ENCODE measurements at places on chromosomes 12 and 14. TPM values are rescaled to one million over a fixed set of nuclear protein-coding genes. Genes with fewer than 3 reads are reported as not detected.

OAS2 gene
- 21.2 TPM for total RNA-seq

DNA sequence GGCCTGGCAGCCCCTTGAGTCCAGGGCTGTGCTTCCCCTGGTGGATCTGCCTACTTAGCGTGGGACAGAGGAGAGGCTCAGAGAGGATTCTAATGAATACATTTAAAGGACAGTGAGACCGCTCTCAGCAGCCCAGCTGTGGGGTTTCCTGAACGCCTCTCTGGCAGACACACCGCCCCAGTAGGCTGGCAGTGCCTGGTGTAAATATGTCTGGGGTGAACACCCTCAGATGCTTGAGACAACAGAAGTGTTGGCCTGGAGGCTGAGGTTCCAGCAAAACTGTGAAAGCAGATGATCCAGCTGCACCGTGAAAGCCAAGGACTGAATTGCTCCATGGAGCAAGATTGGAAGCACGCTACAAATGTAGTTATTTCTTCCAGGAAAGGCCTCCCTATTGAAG, 55.1 kb downstream of the LRRC74A start:
- no peak overlapping the region for H3K27ac ChIP-seq
- no peaks in the 10 kb centered on the region for H3K36me3 ChIP-seq
- DNase-seq = no peak

- H3K4me1 ChIP-seq = no peaks in the 10 kb centered on the region
- H3K4me3 ChIP-seq = no peak overlapping the region
- H3K36me3 ChIP-seq = no peaks in the 10 kb centered on the region
- no peaks in the 10 kb centered on the region for H3K27me3 ChIP-seq
- no peak for DNase-seq
Observed at GRCh38 chr12:74747305-74747704, 209.7 kb downstream of the ATXN7L3B start.

GRCh38 chr12:95790033-95790916, at the start of gene NTN4:
Gene NTN4, minus strand, starts transcription at chr12:95790764. Its CDS starts 455 bp downstream, at chr12:95790309.
- H3K4me1 ChIP-seq = peaks cover 33% of the 10 kb centered on the region
- no peaks in the 10 kb centered on the region for H3K36me3 ChIP-seq
- H3K4me3 ChIP-seq = peak within 1 kb of the TSS; percentile 88
- H3K27me3 ChIP-seq = no peaks in the 10 kb centered on the region

KRT2 gene
- total RNA-seq = not detected

RDH16 gene
- total RNA-seq = 0.54 TPM

DNA sequence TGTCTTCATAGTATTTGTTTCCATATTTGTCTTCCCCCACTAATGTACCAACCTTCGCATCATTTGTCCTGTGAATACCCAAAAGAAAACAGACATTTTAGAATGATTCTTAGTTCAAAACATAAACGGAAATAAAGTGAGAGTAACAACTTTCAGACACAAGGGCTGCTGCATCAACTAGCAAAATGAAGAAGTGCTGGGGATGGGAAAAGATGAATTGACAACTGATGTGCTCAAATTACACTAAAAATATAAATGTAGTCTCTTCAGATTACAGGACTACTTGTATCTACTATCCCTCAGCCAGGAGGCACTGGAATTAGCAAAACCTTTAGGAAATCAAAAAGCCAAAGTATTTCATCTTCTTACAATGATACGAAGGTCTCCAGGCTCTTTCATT, 743 bp downstream of the NDUFA12 start:
- H3K27ac ChIP-seq = no peak overlapping the region
- peaks cover 3% of the 10 kb centered on the region for H3K4me1 ChIP-seq
- no peak for DNase-seq
- H3K36me3 ChIP-seq = no peaks in the 10 kb centered on the region

DNA sequence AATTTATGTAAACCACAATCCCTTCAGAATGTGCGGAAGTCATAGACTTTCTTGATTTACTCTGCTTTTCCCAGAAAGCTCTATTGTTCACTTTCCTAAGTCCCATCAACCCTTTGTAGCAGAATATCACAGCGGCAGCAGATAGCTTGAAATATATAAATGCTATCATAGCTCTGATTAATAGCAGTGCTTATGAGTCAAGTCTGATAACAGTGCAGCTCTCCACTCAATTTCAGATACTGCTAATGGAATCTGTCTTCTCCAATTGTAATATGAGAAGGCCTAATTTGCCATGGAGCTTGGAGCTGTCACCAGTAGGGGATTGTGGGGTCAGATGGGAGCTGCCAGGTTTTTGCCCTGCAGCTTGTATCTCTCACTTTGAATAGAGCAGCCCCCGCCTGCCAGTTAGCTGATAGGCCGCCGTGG, 10.9 kb downstream of the TMEM260 start:
- no peaks in the 10 kb centered on the region for H3K27me3 ChIP-seq
- no peak overlapping the region for H3K4me3 ChIP-seq
- no peak overlapping the region for H3K27ac ChIP-seq
- peaks cover 2% of the 10 kb centered on the region for H3K36me3 ChIP-seq
- no peaks in the 10 kb centered on the region for H3K4me1 ChIP-seq

- peaks cover 4% of the 10 kb centered on the region for H3K4me1 ChIP-seq
- H3K27me3 ChIP-seq = no peaks in the 10 kb centered on the region
- DNase-seq = peak; percentile 63
- H3K4me3 ChIP-seq = peak within 1 kb of the TSS; percentile 100
- H3K27ac ChIP-seq = no peak within 1 kb of the TSS
Observed at GRCh38 chr12:101280006-101280505, at the start of gene UTP20. Gene UTP20, plus strand, starts transcription at chr12:101280105. Its CDS starts 178 bp downstream, at chr12:101280283.

DNA sequence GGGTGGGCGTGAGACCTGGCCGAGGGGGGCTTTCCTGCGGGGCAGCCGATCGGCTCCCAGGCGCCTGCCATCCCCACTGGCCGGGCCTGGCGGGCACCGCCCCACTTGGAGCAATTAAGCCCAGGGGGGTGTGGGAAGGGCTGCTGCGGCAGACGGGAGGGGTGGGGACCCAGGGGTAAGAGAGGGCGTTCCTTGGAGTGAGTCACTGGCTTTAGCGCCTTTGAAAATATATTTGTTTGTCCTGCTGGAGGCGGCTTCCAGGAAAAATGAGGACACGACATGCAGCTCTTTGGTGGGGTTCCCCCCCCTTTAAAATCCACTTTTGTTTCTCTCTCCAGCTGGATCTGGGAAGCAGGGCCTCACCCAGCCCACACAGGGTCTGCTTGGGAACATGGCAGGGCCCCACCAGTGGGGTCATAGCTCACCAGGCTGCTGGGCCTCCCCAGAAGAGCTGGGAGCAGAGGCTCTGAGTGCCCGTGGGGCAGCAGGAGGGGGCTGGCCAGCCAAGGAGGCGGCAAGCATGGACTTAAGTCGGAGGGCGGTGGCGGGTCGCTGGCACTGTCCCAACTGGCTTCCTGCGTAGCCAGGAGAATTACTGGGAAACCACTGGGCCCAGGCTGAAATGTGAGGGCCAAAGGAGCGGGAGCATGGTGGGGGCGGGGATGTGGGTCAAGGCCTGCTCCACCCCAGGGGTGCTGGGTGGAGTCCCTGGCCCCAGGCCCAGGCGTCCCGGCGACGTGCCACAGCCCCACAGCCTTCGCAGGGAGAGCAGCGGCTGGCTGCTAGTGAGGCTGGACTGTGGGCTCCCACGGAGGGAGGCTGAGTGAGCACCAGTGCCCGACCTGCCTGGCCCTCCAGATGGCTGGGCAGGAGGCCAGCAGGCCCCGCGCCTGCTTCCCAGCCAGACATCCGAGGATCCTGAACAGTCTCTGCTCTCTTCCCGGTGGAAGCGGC, 128.0 kb downstream of the RFLNA start:
- peak overlapping the region; percentile 61 for H3K4me3 ChIP-seq
- DNase-seq = peak; percentile 87
- H3K4me1 ChIP-seq = peaks cover 67% of the 10 kb centered on the region

DNA sequence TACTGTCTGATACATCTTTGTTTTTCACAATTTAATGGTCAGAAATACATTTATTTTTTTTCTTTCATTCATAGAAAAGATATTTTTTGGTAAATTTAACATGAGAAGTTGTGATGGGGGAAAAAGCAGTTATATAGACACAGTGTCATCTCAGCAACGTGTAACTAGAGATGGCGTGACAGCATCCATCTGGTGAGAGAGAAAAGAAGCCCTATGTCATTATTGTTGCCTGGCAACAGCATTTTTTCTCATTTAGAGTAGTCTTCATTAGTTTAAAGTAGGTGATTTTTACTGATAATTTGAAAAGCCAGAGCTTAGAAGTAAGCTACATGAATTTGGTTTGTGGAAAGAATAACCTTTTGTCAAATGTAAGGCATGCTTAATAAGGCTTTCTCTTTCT, 128.6 kb downstream of the ACSS3 start:
- no peaks in the 10 kb centered on the region for H3K4me1 ChIP-seq
- no peak overlapping the region for H3K27ac ChIP-seq
- no peak overlapping the region for H3K4me3 ChIP-seq
- DNase-seq = no peak

- no peaks in the 10 kb centered on the region for H3K4me1 ChIP-seq
- no peak overlapping the region for H3K27ac ChIP-seq
- H3K4me3 ChIP-seq = no peak overlapping the region
- DNase-seq = no peak
Observed at GRCh38 chr14:78007160-78007559, 163.0 kb upstream of the NRXN3 start.

DNA sequence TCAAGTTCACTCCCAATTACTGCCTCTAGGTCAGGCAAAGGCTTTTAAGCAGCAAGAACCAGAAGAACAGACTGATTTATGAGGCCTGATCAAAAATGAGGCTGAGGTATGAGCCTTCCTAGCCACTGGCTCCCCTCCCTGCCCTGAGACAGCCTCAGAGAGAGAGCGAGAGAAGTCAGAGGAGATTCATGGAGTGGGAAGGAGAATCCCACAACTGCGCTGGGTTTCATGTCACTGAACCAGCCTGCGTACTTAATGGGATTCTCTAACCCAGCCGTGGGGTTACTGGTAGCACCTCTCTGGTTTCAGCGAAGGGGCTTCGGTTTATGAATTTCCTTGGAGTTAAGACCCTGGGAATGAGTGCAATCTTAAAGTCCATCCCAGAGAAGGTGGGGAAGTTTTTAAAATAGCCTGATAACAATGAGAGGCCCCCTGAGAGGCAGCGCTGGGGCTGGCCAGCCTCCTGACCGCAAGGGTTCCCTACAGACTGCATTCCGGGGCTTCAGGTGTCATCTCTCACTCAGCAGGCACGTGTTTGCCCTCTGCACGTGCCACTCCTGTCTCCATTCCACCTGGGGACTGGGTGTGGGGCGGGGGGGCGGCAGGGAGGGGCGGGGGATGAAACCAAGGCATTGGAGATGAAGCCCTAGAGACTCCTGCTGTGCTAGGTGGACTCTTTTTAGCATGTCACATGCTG, 6.1 kb upstream of the GPRC5A start:
- no peak overlapping the region for H3K27ac ChIP-seq
- DNase-seq = no peak
- no peak overlapping the region for H3K4me3 ChIP-seq
- peaks cover 8% of the 10 kb centered on the region for H3K4me1 ChIP-seq
- no peaks in the 10 kb centered on the region for H3K36me3 ChIP-seq

DNA sequence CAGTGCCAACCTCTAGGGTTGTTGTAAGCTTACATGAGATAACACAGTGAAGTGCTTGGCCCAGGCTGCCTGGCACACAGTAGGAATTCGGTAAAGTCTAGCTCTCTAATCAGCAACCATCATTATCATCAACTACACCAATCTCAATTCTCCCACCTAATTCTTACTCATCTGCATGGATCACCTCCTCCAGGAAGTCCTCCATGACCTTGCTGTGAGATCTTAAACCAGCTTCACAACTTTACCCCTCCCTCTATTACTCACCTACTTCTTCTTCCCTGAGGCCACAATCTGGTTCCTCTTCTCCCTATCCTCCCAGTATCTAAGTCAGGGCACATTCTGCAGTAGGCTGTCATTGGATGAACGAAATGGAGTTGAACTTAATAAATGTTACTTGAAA, 67.3 kb downstream of the GSC start:
- H3K4me3 ChIP-seq = no peak overlapping the region
- no peaks in the 10 kb centered on the region for H3K4me1 ChIP-seq
- no peaks in the 10 kb centered on the region for H3K36me3 ChIP-seq
- no peak for DNase-seq
- no peak overlapping the region for H3K27ac ChIP-seq

DNA sequence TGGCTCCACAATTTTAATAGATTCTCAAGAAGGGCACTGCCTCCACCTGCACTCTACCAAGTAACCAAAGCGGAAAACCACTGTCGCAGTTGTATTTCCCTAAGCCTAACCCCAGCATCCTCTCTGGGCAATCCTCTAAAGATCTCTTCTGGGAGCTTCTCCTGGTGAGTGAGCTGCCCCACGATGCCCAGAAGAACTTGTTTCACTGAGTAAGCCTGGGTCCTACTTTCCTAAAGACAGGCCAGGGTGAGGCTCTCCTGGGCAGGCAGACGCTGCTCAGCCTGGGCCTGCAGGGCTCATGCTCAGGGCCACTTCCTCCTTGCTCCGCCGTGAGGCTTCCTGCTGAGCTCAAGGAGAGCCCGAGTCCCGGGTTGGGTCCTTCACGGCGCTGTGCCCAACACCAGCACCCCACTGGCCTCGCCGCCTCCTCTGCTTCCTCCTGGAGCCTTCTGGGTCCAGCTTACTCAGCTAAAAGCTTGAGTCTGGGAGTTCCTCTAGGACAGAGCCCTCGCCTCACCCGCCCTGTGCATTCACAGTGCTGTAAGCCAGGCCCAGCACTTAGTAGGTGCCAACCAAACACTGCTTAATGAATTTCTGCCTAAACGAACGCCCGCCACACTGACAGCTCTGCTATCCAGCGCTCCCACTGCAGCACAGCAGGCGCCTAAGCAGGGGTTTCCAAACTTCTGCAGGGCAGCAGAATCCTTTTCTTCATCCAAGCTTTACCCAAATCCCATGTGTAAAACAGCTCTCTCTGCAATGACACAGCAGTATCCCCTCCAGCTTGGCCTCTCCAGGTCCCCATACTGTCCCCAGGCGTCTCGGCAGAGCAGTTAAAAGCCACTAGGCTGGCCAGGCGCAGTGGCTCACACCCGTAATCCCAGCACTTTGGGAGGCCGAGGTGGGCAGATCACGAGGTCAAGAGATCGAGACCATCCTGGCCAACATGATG, 5.7 kb downstream of the RAB35 start:
- DNase-seq = no peak
- H3K27ac ChIP-seq = no peak overlapping the region
- H3K36me3 ChIP-seq = peaks cover 4% of the 10 kb centered on the region
- no peaks in the 10 kb centered on the region for H3K27me3 ChIP-seq

GRCh38 chr14:71597287-71597920, 334.8 kb upstream of the RGS6 start:
- no peaks in the 10 kb centered on the region for H3K36me3 ChIP-seq
- no peak for DNase-seq
- H3K4me3 ChIP-seq = no peak overlapping the region
- H3K27ac ChIP-seq = no peak overlapping the region

LRRIQ1 gene
- total RNA-seq = not detected

DNA sequence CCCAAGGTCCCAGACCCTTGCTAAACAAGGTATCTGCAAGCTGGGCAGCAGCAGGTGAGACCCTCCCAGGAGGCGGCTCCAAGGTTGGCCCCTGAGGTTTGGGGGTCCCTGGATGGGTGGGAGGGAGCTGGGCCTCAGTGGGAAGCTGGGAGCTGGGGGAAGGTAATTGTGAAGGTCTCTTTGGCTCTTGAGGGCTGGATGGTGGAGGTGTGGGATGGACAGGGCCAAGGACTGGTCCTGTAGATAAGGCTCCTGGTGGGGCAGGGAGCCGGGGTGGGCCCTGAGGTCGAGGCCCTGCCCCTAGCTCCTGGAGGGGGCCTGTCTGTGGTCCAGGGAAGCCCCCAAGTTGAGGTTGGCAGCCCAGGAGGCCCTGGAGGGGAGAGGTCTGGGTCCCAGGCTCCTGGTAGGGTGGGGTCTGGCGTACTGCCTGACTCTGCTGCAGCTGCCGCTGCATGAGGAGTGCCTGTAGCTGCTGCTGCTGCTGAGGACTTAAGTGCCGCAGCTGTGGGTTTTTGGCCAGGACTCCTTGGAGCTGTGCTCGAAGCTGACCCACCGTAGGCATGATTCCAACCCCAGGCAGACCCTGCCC, 13.1 kb upstream of the PRKAG1 start:
- H3K27ac ChIP-seq = no peak overlapping the region
- no peak for DNase-seq
- H3K27me3 ChIP-seq = no peaks in the 10 kb centered on the region
- H3K4me1 ChIP-seq = no peaks in the 10 kb centered on the region
- peaks cover 69% of the 10 kb centered on the region for H3K36me3 ChIP-seq
